ENCODE measurements at places on chromosomes 4 and X.

DNA sequence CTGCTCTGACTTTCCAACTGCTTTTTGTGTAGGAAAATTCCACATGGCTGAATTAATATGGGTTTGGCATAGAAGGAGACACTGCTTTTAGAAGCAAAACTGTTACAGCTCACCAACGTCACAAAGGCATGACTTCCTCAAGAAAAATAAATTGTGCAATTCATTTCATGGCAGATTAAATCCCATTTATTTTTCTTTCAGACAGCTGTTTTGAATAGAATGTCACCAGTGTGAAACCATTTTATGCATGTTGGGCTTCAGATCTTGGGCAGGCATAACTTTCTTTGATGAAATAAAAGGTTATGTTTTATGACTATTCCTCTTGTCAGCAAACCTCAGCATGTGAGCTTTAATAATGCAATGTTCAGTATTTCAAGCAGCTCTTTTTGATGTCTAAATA is 542.8 kb downstream of the GALNTL6 start:
- DNase-seq, result no peak

GRCh38 chr4:601612-602558 is 23.5 kb upstream of the PDE6B start:
- no peak for DNase-seq

GRCh38 chr4:8560265-8561047 is 19.7 kb upstream of the GPR78 start:
- DNase-seq, result no peak

GRCh38 chrX:87664381-87664780 is 146.8 kb downstream of the KLHL4 start:
- DNase-seq, result peak; percentile 3

DNA sequence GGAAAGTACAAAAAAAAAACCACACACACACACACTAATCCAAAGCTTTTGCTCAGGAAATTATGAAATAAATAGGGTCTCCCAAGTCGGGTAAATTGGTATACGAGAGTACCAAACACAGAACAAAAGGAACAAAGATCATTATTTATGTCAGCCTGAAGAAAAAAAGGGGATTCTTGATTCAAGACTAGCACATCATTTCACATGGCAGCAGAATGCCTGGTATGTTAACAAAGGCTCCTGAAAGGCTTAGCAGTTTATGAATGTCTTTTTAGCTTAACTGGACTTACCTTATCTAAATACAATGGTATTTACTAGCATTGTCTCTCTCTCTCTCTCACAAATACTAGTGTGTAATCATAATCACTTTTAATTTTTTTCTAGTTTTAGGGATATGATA is 11.3 kb downstream of the RAP2C start:
- DNase-seq, result no peak

GRCh38 chr4:81965454-81965853 is 408.3 kb downstream of the HNRNPD start:
- DNase-seq, result no peak

DNA sequence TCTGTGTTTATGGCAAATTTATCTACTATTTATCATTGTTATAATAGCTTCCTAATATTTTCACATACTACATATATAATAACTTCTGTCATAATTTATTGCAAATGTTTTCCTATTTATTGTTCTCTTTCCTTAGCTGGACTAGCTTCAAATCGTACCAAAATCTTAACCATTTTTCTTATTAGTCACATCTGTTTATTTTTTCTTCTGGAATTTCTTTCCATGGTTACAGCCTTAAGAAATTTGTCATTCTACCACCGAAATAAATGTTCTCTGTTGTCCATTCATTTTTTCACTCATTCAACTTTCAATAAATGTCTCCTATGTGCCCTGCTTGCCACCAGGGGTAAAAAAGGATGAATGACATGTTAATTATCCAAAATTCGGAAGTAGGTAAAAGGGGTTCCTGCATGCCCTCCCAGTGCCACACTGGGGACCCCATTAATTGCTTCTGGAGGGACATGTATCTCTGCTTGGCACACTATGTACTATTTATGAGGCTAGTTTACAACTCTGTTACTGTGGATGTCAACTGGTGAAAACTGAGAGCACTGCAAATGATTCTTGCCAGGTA is 182.1 kb downstream of the SH3KBP1 start:
- DNase-seq, result no peak

DNA sequence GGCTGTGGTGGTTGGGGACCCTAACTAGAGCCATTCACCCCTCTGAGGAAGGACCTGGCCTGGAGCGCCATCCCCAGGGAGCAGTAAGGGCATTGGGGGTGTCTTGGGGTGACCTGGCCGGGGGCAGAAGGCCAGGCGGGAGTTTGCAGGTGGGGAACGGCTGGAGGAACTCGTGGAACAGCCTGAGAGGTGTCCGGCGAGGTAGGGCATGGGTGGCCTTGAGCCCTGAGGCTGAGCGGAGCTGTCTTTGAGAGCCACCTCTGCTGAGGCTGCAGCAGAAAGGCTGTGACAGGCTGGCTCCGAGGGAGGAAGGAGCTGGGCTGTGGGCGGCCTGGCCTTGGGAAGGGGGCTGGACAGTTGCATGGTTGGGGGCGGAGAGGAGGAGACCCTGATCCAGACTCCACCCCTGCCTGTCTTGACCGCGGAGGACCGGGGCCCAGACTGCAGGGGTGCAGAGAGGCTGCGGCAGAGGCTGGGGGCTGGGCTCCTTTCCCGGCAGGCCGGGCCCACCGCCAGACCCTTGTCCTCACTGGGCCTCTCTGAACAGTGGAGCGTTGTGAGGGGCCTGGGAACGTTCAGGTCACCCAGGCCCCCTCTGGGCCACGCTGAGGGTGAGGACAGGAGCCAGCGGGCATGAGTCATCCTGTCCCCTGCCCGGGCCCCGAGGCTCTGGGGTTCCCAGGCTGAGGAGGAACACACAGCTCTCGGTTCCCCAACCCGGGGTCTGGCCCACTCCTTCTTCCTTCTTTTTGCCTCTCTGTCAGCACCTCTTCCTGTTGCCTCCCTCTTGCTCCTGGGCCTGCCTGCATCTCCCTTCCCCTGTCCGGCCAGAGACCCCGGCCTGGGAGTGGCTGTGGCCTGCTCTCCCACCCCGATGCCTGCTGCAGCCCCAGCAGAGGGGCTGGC is 8.1 kb downstream of the SH3BP2 start:
- DNase-seq, result peak; percentile 73

DNA sequence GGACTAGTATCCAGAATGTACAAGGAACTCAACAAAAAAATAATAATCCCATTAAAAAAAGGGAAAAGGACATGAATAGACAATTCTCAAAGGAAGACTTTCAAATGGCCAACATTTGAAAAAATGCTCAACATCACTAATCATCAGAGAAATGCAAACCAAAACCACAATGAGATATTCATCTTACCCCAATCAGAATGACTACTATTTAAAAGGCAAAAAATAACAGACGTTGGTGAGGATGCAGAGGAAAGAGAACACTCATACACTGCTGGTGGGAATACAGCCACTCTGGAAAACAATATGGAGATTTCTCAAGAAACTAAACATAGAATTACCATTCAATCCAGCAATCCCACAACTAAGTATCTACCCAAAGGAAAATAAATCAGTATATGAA is 133.1 kb downstream of the KDR start:
- no peak for DNase-seq

DNA sequence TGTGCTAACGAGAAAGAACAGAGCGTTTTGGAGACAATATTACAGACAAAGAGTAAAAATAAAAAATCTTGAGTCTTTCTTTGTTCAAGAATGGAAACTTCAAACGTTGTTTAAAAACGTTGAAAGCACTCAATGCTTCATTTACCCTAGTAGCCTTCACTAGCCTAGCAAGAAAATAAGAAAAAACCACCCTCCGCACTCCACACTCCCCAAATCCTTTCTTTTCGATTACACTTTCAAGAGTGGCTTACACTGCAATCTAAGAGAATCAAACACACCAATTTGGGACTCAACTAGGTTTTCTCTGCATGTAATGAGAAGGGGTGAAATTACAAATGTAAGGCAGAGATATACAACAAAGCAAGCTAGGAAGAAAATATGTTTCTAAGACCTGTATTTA is 4.7 kb downstream of the TMSB4X start:
- DNase-seq, result no peak
